ENCODE measurements at places on chromosomes 1 and 21.

GRCh38 chr1:48005253-48006117 lies 8.3 kb upstream of the TRABD2B start:
- DNase-seq, result no peak

DNA sequence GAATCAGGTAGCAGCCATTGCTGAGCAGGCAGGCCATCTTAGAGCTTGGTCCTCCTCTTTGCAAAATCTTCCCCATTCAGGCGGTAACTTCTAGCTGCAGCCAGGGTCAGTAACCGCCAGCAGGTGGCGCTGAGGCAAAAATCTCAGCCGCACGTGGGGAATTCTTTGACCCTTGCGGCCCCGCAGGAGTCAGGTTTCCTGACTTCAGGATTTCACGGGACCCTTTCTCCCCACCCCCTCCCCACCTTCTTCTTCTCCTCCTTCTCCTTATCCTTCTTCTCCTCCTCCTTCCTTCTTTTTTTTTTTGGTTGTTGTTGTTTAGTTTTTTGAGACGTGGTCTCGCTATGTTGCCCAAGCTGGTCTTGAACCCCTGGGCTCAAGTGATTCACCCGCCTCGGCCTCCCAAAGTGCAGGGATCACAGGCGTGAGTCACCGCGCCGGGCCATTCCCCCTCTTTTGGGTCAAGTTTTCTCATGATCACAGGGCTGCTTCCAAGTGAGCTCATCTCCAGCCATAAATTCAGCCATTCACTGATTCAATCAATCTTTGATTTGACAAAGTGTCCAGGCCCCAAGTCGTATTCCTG lies 33.4 kb upstream of the TENT5B start:
- no peak for DNase-seq

- DNase-seq, result no peak
Measured at GRCh38 chr1:107451715-107452114, 310.9 kb downstream of the NTNG1 start.

DNA sequence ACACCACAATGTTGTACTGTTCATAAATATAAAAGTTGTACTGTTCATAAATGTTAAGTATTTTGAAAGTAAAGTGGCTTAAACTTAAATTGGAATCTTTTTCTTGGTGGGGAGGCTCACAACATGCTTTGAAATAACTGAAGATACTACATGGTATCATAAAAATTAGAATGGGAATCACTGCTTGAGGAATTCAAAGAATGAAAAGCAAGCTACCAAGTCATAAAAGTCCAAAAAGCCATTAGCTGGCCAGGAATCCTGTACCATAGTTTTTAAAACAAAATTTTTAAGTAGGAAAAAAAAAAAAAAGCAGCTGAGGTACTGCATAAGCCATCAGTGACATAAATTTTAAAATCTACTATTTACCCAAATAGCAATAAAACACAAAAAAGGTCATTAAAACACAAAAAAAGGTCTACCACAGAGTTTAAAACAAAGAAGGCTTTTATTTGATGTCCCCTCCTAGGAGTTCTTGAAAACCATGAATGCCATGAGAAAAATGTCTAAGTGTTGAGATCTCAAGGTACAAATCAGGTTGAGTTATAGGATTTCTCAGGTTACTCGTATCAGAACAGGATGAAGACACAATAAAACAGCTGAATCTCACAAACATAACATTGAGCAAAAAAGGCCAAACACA lies 8.6 kb downstream of the ZZZ3 start:
- no peak for DNase-seq
